ENCODE measurements at places on chromosomes 1 and 21.

DNA sequence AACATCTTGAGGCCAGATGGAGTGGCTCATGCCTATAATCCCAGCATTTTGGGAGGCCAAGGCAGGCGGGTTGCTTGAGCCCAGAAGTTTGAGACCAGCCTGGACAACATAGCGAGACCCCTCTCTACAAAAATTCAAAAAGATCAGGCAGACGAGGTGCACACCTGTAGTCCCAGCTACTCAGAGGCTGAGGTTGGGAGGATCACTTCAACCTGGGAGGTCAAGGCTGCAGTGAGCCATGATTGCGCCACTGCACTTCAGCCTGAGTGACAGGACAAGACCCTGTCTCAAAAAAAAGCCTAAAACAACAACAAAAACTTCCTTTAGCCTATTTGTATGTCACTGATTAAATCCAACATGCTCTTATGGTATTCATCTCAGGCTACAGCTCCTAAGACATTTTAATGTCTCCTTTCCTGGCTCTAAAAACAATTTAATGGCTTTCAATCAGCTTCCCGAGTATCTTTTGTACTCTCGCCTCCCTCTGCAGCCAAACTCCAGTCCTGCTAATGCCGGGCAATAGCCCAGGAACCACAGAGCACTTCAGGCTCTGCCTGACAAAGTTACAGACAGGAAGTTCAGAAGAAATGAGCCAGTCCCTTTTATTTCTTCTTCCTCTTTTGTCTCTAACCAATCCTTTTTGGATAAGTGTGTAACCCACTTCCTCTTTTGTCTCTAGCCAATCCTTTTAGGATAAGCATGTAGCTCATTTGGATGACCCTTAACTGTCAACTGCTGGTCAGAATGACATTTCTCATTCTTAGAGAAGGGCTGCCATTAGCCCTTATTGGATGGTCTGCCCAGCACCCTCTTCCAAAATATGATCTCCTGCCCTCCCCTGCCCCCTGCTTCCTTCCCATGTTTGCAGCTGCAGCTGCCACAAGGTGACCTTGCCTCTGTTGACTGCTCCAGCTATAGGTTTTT lies 6.6 kb upstream of the DOP1B start:
- DNase-seq: peak; percentile 42

DNA sequence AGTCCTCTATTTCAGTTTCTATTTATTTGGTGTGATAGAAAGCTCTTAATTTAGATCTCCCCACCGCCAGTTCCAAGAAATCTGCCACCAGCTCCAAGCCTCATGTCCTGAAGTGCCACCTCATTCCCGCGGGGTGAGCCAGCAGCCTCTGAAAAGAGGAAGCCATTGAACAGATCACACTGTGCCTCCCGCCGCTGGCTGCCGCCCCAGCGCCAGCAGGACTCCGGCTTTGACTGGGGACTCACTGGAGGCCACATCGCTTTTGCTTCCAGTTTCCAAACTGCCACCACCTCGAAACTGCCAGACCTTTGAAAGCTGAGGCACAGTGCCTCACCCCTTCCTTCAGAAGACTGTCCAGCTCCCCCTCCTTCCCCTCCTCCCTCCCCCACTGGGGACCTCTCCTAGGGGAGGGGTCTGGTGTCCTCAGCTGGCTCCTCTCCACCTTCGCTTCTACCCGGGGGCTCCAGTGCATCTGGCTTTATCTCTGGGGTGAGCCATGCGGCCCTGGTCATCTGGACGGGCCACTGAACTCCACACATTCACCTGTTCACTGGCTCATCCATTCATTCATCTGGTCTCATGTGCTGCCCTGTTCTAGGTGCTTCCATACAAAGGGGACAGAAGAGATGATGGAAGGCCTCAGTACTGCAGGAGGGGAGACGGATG lies 58.9 kb downstream of the VPS26C start:
- peak; percentile 68 for DNase-seq

- DNase-seq: no peak
These were observed 349 bp upstream of the GPN2 start for GRCh38 chr1:26890467-26890796.

DNA sequence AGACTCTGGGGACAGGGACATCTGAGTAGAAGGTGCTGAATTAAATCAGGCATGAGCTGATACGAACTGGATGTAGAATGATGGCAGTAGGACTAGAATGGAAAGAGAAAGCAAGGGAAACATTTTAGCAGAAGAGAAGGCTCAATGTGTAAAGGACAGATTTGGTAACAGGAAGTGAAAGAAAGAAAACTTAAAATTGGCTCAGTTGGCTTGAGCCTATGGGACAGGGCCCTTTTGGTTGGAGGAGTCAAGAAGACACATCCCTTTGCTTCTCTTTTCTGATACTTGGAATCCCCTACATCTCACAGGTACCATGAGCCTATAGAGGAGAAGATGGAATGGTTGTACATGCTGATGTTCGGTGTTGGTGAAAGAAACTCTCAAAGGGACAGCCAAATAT lies 300.6 kb upstream of the PLXNA2 start:
- DNase-seq: peak; percentile 4

GRCh38 chr1:34547046-34547674 lies 207.7 kb upstream of the GJB5 start:
- no peak for DNase-seq

GRCh38 chr21:43643193-43643592 lies 16.1 kb downstream of the HSF2BP start:
- DNase-seq: no peak

Measured in GM12878 (cell line).